Left kidney (tissue), 8 donors: ENCODE measurements at places on chromosomes 13 and 19.

DNA sequence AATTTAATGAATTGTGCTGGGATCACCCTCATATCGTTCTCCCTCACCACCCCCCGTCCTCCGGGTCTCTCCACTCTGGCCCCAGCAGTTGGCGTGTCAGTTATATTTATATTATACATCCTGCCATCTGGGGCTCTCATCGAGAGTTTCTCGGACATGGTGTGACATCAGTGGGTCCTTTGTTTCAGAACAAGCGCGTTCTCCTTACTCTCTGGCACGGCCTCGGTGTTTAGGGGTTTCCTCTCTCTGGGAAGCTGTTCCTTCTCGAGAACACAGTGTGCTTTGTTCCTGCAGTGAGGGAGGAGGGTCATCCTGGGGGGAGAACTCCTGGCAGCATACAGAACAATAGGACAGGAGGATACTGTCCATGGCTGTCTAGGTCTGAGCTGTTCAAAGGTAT lies 9.8 kb upstream of the MCF2L start:
- no peak for DNase-seq

DNA sequence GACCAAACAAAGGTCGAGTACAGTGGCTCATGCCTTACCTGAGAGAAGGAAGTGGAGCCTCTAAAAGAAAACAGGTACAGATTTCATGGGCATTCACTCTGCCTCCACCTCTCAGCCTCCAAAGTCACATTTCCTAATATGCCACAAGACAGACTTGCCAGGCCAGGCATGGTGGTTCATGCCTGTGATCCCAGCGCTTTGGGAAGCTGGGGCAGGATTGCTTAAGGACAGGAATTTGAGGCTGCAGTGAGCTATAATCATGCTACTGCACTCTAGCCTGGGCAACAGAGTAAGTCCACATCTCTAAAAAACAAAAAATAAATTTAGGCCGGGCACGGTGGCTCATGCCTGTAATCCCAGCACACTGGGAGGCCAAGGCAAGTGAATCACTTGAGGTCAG lies 10.9 kb upstream of the DNMT1 start:
- DNase-seq = no peak

DNA sequence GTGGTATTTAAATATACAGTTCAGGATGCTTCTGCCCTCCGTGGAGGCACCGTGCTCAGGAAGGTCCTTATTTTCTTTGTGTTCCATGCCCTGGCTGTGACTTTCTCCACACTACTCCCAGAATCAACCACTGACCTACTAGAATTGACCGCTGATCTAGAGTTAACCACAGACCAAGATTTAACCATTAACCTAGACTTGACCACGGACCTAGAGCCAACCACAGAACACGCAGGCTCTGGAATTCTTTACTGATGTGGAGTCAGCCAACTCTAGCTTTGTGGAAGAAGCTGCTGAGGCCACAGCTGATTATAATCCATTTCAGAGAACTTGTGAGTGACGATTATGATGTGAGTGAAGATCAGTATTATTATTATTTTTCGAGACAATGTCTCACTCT lies 18.0 kb downstream of the GTF2F2 start:
- no peak for DNase-seq

DNA sequence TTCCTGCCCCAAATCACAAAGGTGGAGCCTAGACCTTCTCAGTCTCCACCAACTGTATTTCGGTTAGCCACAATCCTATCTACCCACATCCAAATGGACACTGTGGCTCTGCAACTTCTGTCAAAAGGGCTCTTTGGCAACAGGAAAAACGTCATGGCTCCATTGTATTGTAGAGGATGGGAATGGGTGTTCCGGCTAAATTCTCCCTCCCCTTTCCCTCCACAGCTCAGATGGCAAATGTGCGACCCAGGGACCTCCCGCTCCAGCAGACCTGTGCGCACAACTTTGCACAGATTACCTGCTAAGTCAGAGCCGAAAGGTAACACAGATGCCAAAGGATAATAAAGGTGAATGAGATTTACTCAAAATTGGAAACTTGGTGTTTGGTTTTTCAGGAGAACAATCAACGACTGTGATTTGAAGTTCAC lies 968 bp upstream of the KL start:
- no peak for DNase-seq

GRCh38 chr19:46785980-46786235 lies 2.5 kb downstream of the SLC1A5 start:
- no peak for DNase-seq

DNA sequence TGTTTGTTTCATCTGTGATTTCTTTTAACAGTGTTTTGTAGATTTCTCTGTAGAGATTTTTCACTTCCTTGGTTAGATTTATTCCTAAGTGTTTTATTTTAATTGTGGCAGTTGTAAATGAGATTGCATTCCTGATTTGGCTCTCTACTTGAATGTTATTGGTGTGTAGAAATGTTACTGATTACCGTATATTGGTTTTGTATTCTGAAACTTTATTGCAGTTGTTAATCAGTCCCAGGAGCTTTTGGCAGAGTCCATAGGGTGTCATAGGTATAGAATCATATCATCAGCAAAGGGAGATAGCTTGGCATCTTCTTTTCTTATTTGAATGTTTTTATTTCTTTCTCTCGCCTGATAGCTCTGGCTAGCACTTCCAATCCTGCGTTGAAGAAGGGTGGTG lies 1386.7 kb downstream of the SLITRK5 start:
- no peak for DNase-seq

DNA sequence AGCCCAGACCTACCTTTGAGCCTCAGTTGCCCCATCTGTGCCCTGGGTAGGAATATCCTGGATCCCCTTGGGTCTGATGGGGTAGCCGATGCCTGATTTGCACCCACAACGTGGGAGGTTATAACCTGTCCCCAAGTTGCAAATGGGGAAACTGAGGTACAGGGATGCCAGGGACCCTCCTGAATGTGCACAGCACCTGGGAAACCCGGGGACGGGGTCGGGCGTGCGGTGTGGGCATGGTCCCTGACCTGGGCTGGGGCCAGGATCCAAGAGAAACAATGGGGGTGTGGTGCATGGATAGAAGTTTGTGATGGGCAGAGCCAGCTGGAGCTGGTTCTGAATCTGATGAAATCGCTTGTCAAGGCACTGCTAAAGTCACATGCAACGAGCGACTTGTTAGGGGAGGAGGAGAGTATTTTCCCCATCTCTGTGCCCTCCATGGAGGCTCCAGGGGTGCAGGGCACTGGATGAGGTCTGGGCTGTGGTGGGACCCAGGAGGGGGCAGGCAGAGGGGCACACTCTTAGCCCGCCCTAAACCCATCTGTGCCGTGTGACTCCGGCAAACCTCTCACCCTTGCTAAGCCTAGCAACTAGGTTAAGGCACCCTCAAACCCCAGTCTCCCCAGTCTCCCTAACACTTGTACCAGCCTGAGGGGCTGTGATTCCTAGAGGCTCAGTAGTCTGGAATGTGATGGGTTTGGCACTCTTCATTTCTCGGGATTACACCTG lies 749 bp downstream of the GDF15 start:
- DNase-seq = no peak

- DNase-seq = no peak
These were observed 3.8 kb downstream of the RAB8A start for GRCh38 chr19:16115301-16116039.

- DNase-seq = no peak
These were observed 34.5 kb upstream of the ATP1A3 start for GRCh38 chr19:42028304-42029216.

- DNase-seq = no peak
These were observed 33.0 kb downstream of the LAIR2 start for GRCh38 chr19:54535601-54536000.

DNA sequence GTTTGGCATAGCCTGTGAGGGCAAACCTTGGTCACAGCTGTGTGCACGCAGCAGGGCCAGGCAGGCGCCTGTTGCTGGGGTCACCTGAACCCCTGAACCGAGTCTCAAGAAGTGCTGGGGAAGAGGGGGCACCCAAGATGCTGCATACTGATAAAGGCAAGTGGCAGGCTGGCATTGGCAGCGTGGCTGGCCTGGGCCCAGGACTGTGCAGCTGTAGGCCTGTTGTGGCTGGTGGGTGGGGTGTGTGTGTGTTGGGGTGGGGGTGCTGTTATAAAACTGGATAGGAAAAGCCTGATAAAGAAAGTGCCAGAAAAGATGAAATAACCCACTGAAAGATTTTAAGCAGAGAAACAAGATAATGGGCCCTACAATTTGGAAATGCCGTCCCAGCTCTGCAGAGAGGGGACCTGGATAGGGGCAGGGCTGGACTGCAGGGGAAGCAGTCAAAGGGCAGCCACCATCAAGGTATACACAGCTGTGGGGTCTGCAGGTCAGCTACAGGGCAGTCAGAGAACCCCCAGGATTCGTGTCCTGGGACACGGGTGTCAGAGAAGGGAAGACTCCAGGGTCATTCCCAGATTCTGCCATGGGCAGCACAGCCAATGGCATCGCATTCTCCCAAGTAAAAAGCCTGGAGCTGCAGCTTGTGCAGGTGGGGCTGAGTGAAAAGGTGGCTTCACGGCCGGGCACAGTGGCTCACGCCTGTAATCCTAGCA lies 33.2 kb downstream of the CILP2 start:
- DNase-seq = no peak

DNA sequence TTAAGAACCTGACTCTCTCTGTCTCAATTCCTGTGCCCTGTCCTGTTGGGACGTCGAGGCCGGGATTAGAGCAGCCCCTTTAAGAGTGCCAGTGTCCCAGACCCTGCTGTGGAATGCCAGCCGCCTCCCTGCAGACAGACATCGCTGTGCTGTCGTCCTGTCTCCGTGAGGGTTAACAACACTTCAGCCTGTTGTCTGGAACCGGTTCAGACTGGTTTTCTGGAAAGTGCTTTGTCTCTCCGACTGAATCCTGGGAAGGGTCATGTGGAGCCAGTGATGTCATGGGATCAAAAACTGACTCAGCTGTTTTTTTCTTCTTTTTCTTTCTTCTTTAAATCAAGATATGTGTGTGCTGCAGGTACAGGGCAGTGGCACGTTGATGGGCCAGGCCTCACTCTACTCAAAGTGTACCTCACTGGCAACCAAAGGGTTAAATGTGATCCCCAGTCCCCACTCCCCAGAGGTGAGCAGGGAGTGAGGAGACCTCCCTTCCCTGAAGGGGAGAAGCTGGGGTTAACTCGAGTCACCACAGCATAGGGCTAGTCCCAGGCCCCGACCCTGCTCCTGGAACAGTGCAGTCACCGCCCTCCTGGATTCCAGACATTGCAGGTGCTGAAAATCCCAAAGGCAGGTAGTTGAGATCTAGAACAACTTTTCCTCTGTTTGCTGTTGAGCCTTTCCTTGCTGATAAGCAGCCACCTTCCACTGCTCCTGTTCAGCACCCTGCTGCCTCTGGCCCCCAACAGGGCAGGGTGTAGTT lies 50.8 kb downstream of the TSSK6 start:
- peak; percentile 79 for DNase-seq

DNA sequence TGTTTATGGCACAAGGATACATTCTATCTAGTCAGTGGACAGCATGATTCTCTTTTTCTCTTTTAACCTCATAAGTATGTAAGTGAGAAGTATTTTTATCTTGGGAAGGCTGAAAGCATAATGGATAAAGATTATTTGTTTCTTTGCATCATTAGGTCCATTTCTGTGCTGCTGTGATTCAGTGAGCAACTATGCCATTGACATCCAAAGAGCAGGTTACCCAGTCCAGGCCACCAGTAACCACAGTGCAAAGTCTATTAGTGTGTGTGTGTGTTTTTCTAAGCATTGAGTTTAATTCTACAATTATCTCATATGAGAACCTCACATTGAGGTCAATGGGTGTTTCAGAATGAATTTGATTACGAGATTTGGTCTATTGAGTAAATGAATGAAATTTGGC lies 158.8 kb upstream of the DACH1 start:
- DNase-seq = no peak

DNA sequence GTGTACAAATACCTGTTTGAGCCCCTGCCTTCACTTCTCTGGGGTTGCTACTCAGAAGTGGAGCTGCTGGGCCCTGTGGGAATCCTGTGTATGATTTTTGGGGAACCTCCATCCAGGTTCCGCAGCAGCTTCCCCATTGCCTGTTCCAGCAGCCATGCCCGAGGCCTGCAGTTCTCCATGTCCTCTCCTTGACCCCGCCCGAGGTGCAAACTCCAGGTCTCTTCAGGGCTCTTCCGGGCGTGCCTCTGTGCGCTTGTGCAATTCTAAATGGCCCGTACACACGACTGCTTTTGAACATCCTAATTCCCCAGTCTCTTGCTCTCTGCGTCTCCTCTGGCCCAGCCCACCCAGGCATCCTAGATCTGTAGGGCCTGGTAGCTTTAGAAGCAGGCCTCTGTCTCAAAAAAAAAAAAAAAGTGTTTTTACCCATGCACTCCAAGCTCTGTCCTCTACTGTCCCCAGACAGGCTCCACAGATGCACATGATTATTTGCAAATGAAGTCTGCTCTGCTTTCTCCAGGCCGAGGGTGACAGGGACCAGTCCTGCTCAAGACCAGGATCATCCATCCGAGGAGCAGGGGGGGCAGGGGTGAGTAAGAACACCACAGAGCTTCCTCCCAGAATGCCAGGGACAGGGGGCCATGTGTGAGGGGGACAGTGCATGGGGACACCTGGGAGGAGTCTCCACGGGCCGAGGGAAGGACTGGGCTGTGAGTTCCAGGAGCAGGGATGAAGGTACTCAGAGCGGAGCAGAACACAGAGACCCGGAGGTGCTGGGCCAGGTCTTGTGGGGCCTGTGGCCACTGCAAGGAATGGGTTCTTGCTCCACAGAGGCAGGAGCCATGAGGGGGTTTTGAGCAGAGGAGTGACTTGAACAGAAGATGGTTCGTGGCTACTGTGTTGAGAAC lies 51.7 kb downstream of the SLC7A9 start:
- no peak for DNase-seq

GRCh38 chr13:42356184-42356575 lies 84.2 kb downstream of the AKAP11 start:
- DNase-seq = no peak

DNA sequence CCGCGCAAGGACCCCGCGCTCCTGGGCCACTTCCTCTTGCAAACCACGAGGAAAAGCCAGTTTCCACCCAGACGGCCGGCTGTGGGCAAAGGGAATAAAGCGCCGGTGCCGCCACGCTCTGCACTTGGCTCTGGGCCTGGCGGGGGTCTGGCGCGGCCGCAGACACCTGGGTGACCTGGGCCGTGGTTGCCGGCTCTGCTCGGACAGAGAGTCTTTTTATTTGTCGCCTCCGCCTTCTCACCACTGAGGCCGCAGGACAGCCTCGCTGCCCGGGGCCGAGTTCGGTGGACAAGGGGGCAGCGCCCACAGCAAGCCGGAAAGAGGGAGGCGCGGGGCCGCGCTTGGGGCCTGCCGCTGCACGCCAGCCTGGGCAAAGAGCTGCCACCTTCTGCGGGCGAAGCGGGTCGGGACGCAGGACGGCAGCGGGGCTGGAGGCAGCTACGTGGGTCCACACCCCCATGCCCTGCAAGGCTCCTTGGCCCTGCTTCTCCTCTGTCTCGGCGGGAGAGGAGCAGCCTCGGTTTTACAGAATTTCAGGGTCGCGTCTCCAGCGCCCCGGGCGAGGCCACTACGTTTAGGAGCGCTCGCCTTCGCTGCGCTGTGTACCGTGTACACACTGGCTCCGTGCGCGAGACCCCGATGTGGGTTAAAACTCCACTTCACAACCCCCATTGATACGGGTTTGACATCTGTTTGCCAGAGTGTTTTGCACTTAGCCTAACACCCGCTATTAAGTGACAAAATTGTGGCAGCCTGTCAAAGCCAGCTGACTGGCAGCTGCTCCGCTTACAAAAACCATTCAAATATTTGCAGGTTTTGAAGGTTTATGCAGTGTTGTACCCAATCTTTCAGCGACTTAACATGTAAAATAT lies 13.0 kb upstream of the SOX1 start:
- DNase-seq = no peak

GRCh38 chr13:51244637-51245405 lies 22.6 kb downstream of the FAM124A start:
- DNase-seq = no peak
